Placental pericyte (primary cell): ENCODE measurements at places on chromosomes 1 and 21. TPM values are rescaled to one million over a fixed set of nuclear protein-coding genes. Genes with fewer than 3 reads are reported as not detected.

The KCNK2 gene
- 0.44 and 6.3 TPM in 2 replicates for total RNA-seq

The DLGAP3 gene
- not detected in 2 replicates for total RNA-seq

The TSPAN1 gene
- total RNA-seq, result 0.86 and 1.8 TPM in 2 replicates

The CHIA gene
- not detected in 2 replicates for total RNA-seq

The CELA2A gene
- 0.44 TPM in 1 of 2 replicates, not detected in the other for total RNA-seq

The APOBEC4 gene
- total RNA-seq, result under 0.01 TPM in 1 of 2 replicates, not detected in the other

The CYP4B1 gene
- not detected in 2 replicates for total RNA-seq

The KRTAP19-1 gene
- not detected in 2 replicates for total RNA-seq

The TESK2 gene
- total RNA-seq, result 1.8 and 2.1 TPM in 2 replicates

The ARHGEF19 gene
- total RNA-seq, result 8.2 and 13.6 TPM in 2 replicates

The JUN gene
- 46.2 and 107 TPM in 2 replicates for total RNA-seq

The DNAI4 gene
- 6.3 and 6.6 TPM in 2 replicates for total RNA-seq

The SERPINC1 gene
- total RNA-seq, result 0.43 TPM in 1 of 2 replicates, not detected in the other

The ENSA gene
- 78.7 and 79.4 TPM in 2 replicates for total RNA-seq

The LAD1 gene
- total RNA-seq, result 0.14 TPM in 1 of 2 replicates, not detected in the other

The TTC4 gene
- total RNA-seq, result 17.5 and 25.3 TPM in 2 replicates

The FCRL1 gene
- total RNA-seq, result not detected in 2 replicates

The NIBAN1 gene
- total RNA-seq, result 40.5 and 151 TPM in 2 replicates

The TEDDM1 gene
- not detected in 2 replicates for total RNA-seq

The FMO3 gene
- total RNA-seq, result not detected in 2 replicates

The LYST gene
- 19.0 and 38.8 TPM in 2 replicates for total RNA-seq

The FCGR1A gene
- not detected in 2 replicates for total RNA-seq

The UBE4B gene
- total RNA-seq, result 59.4 and 83.6 TPM in 2 replicates

The CCDC181 gene
- under 0.01 and 0.14 TPM in 2 replicates for total RNA-seq

The ATP1A4 gene
- total RNA-seq, result not detected in 2 replicates

The CTSS gene
- 11.8 and 28.6 TPM in 2 replicates for total RNA-seq

The ADCY10 gene
- under 0.01 and 0.22 TPM in 2 replicates for total RNA-seq

The SPRR5 gene
- total RNA-seq, result not detected in 2 replicates

The PLA2G2D gene
- not detected in 2 replicates for total RNA-seq

The RPE65 gene
- total RNA-seq, result not detected in 2 replicates

The OR2L5 gene
- total RNA-seq, result not detected in 2 replicates

The OR10J1 gene
- total RNA-seq, result not detected in 2 replicates

The LYPD8 gene
- 0.14 TPM in 1 of 2 replicates, not detected in the other for total RNA-seq

The RGS1 gene
- total RNA-seq, result 1.6 TPM in 1 of 2 replicates, not detected in the other

The OR6K3 gene
- not detected in 2 replicates for total RNA-seq

The TAS1R1 gene
- under 0.01 and 0.14 TPM in 2 replicates for total RNA-seq

The HUNK gene
- total RNA-seq, result 0.43 TPM in 1 of 2 replicates, not detected in the other

The CELA2B gene
- total RNA-seq, result not detected in 2 replicates

The PTGS2 gene
- total RNA-seq, result 113 and 326 TPM in 2 replicates

The KIF14 gene
- total RNA-seq, result 1.1 and 28.3 TPM in 2 replicates

The FAAP20 gene
- total RNA-seq, result 24.9 TPM in 2 replicates

The TLR5 gene
- total RNA-seq, result under 0.01 and 0.86 TPM in 2 replicates

The NCAM2 gene
- 0.29 and 2.4 TPM in 2 replicates for total RNA-seq

The REN gene
- 0.29 and 0.66 TPM in 2 replicates for total RNA-seq

The SPRR4 gene
- total RNA-seq, result not detected in 2 replicates

The FMN2 gene
- 2.6 and 5.4 TPM in 2 replicates for total RNA-seq

The ADAMTS1 gene
- 49.5 and 290 TPM in 2 replicates for total RNA-seq
